ENCODE measurements at places on chromosomes 5 and 9.

DNA sequence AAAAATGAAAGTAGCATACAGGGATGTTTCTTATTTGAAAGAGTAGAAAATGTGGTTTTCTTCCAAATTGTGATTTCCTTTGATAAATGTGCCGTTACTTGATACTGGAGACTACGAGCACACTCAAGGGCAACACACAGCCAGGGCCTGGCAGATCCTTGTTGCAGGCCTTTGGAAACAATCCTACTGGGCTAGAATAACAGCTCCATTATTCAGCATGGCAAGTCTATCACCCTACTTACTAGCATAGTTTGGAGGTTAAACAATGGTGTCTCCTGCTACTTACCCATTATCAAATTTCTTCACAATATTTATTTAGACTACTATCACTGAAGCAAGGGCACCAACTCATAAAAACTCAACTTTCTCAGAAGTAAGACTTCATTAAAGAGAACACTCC is 140.8 kb upstream of the ZNF608 start:
- no peak for DNase-seq

GRCh38 chr9:91658513-91659105 is 235.0 kb upstream of the NFIL3 start:
- DNase-seq: no peak

- no peak for DNase-seq
Measured at GRCh38 chr9:10254338-10254737, 358.5 kb downstream of the PTPRD start.

GRCh38 chr5:83036991-83037575 is 40.1 kb downstream of the TMEM167A start:
- DNase-seq: no peak

DNA sequence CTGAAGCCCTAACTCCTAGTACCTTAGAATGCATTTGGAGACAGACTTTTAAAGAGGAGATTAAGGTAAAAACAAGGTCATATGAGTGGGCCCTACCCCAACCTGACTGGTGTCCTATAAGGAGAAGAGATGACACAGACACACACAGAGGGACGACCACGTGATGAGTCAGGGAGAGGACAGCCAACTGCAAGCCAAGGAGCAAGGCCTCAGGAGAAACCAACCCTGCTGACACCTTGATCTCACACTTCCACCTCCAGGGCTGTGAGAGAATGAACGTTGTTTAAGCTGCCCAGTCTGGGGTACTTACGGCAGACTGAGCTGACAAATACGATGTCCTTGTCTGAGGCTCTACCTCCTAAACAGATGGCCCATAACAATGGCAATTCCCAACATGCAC is 93.6 kb downstream of the ROR2 start:
- DNase-seq: no peak
